ENCODE measurements at places on chromosomes 7 and 10.
A peak's percentile ranks its signal among the peaks of the same experiment; 100 is the strongest.

GRCh38 chr7:98855610-98856422 lies 14.0 kb downstream of the TMEM130 start:
- H3K36me3 ChIP-seq: no peaks in the 10 kb centered on the region
- no peak overlapping the region for H3K27ac ChIP-seq
- no peak for DNase-seq
- H3K4me1 ChIP-seq: no peaks in the 10 kb centered on the region

- H3K27me3 ChIP-seq: peaks cover 16% of the 10 kb centered on the region
- no peaks in the 10 kb centered on the region for H3K4me1 ChIP-seq
- no peak overlapping the region for H3K27ac ChIP-seq
- DNase-seq: no peak
Measured at GRCh38 chr10:100612601-100613595, 77.2 kb downstream of the HIF1AN start.

- no peak overlapping the region for H3K4me3 ChIP-seq
- H3K36me3 ChIP-seq: no peaks in the 10 kb centered on the region
- peak; percentile 98 for DNase-seq
- peak overlapping the region; percentile 67 for H3K27ac ChIP-seq
- H3K4me1 ChIP-seq: peaks cover 39% of the 10 kb centered on the region
Measured at GRCh38 chr10:78543749-78544362, 510.2 kb downstream of the RPS24 start.

DNA sequence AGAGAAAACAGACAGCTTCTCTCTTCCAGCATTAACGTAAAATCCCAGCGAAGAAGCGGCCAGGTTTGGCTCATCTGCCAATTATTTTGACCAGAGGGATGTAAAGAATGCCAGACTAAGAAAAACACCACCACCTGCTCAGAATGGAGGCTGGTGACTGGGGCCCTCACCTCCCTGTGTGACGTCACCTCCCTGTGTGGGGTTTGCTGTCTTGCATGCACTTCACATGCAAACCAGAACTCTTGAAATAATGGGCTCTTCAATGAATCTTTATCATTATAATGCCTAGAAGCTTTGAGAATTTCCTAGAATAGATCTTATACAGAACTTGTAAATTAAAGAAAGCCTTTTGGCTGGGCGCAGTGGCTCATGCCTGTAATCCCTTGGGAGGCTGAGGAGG lies 101.8 kb upstream of the WAC start:
- H3K4me1 ChIP-seq: peaks cover 8% of the 10 kb centered on the region
- H3K27ac ChIP-seq: no peak overlapping the region
- H3K36me3 ChIP-seq: no peaks in the 10 kb centered on the region
- no peaks in the 10 kb centered on the region for H3K27me3 ChIP-seq

DNA sequence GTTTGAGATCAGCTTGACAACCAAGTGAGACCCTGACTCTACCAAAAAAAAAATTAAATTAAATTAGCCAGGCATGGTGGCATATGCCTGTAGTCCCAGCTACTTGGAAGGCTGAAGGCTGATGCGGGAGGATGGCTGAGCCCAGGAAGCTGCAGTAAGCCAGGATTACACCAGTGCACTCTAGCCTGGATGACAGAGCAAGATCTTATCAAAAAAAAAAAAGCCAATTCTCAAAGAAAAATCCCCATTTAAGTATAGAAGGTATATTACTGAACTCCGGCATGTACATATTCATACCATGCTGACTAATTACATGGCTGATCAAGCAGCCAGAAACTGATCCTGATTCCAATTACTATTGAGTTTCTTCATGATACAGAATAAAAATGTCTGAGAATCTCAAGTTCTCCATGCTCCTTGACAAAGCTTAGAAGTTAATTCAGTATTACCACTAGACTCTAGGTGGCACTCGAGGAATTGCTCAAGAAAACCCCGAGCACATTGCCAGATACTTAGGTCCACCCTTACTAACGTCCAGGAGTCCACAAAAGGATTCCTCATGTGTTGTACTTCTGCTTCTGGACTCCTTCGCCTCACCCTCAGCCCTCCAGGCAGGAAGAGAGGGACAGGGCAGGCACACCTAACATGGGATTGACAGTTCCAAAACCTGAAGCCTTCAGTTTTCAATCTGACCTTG lies 148.9 kb downstream of the PARD3 start:
- H3K4me3 ChIP-seq: no peak overlapping the region
- H3K4me1 ChIP-seq: peaks cover 13% of the 10 kb centered on the region
- peak; percentile 59 for DNase-seq
- H3K36me3 ChIP-seq: no peaks in the 10 kb centered on the region
- H3K27me3 ChIP-seq: no peaks in the 10 kb centered on the region

- no peaks in the 10 kb centered on the region for H3K36me3 ChIP-seq
- no peak overlapping the region for H3K4me3 ChIP-seq
- DNase-seq: no peak
- H3K27me3 ChIP-seq: peaks cover 88% of the 10 kb centered on the region
- H3K4me1 ChIP-seq: no peaks in the 10 kb centered on the region
- H3K27ac ChIP-seq: no peak overlapping the region
Measured at GRCh38 chr7:122257056-122257455, 47.5 kb downstream of the FEZF1 start.
